ENCODE measurements at places on chromosomes 16 and 17. TPM values are rescaled to one million over a fixed set of nuclear protein-coding genes. Genes with fewer than 3 reads are reported as not detected.

Gene HSPB9
- total RNA-seq = not detected

Gene SLC13A2
- 0.10 TPM for total RNA-seq

Gene MYO15B
- total RNA-seq = 72.6 TPM

Gene CARD14
- total RNA-seq = 0.15 TPM

Gene KRTAP17-1
- total RNA-seq = not detected

Gene SPATA22
- not detected for total RNA-seq

Gene GINS2
- total RNA-seq = 32.5 TPM

Gene HAGHL
- 21.7 TPM for total RNA-seq

Gene SSTR5
- total RNA-seq = 0.25 TPM

Gene MT4
- total RNA-seq = not detected

Gene SECTM1
- 1.6 TPM for total RNA-seq

Gene MYL11
- total RNA-seq = not detected

Gene CDRT4
- total RNA-seq = 0.61 TPM

Gene GJC1
- 31.8 TPM for total RNA-seq

Gene SEPTIN12
- not detected for total RNA-seq

Gene MED9
- total RNA-seq = 20.2 TPM

Gene FOXJ1
- 0.40 TPM for total RNA-seq

Gene MINK1
- 58.4 TPM for total RNA-seq

Gene DYNLRB2
- total RNA-seq = not detected

Gene LDHD
- 1.1 TPM for total RNA-seq

Gene SYT17
- 9.8 TPM for total RNA-seq

Gene PRR35
- total RNA-seq = 0.13 TPM

Gene ATP1B2
- total RNA-seq = 0.23 TPM

Gene MRTFB
- 12.4 TPM for total RNA-seq

Gene STX1B
- total RNA-seq = 1.5 TPM

Gene FBXL16
- total RNA-seq = 3.1 TPM

Gene RPRML
- total RNA-seq = 0.84 TPM

Gene KIF18B
- 40.2 TPM for total RNA-seq

Gene ZG16B
- total RNA-seq = 0.91 TPM

Gene ALDH3A1
- 783 TPM for total RNA-seq

Gene NPEPPS
- total RNA-seq = 56.7 TPM

Gene TCAP
- 1.0 TPM for total RNA-seq

Gene TMEM238L
- not detected for total RNA-seq

Gene TERF2IP
- total RNA-seq = 33.8 TPM

Gene P2RX1
- total RNA-seq = not detected

Gene RNF157
- 8.0 TPM for total RNA-seq

Gene GPR179
- total RNA-seq = 0.05 TPM

Gene ST6GALNAC1
- 0.46 TPM for total RNA-seq

Gene FZD2
- total RNA-seq = 35.0 TPM

Gene CTF1
- total RNA-seq = 0.09 TPM

Gene CDYL2
- 1.1 TPM for total RNA-seq

Gene PDIA2
- 0.13 TPM for total RNA-seq

Gene GDPD3
- total RNA-seq = 1.4 TPM

Gene TMC6
- 11.6 TPM for total RNA-seq
